ENCODE measurements at places on chromosomes 13 and 19.

- DNase-seq: no peak
Observed at GRCh38 chr13:45016792-45017425, 27.6 kb downstream of the GPALPP1 start.

GRCh38 chr19:7734220-7735203, 2.6 kb upstream of the CLEC4G start:
- DNase-seq: no peak

DNA sequence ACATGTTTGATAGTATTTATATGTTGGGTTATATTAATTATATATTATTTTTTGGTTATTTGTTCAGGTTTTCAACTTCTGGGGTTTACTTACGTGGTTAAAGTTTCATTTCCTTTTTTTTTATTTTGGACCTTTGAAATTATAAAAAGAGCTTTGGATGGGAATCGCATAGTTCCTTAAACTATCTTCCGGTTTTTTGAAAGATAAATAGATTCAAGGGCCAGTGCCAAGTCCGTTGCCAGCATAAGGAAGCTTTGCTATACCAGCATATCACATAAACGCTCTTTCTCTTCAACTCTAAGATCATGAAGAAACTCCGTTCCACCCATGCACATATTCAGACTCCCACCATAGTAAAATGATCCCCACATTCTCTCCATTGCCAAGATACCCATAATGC, 7.4 kb upstream of the OXGR1 start:
- no peak for DNase-seq

- no peak for DNase-seq
Observed at GRCh38 chr13:63209330-63210017, 1793.8 kb upstream of the PCDH20 start.

- DNase-seq: no peak
Observed at GRCh38 chr19:32404933-32405430, 588 bp upstream of the DPY19L3 start.
